ENCODE measurements at places on chromosomes 11 and 22.
A peak's percentile ranks its signal among the peaks of the same experiment; 100 is the strongest.

GRCh38 chr11:33530815-33531214 lies 169.8 kb downstream of the C11orf91 start:
- DNase-seq, result no peak

GRCh38 chr11:36258730-36259360 lies 30.4 kb downstream of the COMMD9 start:
- peak; percentile 34 for DNase-seq

DNA sequence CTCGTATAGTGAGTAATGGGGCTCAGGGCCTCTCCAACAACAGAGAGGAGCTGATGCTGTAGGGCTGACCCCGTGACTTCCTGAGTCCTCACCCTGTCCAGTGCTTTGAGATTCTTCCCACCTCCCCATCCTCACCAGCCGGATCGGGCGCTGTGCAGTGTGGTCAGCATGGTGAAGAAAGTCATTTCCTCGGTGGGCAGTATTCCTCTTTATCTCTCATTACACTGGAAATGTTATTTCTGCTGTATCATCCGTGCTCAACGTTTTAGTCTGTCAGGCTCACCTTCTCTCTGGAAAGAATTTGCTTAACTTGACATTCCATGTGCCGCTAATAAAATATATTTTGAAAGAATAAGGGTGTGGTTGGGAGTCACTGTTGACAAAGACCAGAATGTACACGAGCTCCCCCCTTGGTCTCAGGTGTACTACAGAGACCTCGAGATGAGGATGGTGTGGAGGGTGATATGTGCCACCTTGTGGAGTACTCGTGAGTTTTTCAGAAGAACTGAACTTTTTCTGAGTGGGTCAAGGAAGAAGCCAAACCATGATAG lies 25.7 kb upstream of the SCGB1A1 start:
- DNase-seq, result no peak

DNA sequence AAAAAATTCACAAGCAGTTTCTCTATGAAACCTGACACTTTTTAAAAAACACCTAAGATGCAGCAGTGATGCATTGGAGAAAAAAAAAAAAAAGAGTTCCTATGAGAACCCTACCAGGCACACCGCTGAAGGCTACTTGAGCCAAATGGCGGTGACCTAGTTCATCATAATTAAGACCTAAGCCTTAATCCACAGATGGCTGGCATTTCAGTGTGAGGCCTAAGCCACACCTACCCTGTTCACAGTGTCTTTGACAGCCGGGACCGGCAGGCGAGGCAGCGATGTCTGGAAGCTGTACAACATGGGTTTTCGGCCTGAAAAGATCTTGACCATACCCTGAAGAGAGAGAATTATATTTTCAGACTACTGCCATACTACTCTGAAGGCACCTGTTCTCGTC lies 38.0 kb downstream of the CPT1A start:
- no peak for DNase-seq

- DNase-seq, result no peak
Observed at GRCh38 chr22:42268852-42269410, 1.5 kb downstream of the TCF20 start.

- no peak for DNase-seq
Observed at GRCh38 chr11:60367009-60367408, 11.3 kb upstream of the MS4A7 start.

DNA sequence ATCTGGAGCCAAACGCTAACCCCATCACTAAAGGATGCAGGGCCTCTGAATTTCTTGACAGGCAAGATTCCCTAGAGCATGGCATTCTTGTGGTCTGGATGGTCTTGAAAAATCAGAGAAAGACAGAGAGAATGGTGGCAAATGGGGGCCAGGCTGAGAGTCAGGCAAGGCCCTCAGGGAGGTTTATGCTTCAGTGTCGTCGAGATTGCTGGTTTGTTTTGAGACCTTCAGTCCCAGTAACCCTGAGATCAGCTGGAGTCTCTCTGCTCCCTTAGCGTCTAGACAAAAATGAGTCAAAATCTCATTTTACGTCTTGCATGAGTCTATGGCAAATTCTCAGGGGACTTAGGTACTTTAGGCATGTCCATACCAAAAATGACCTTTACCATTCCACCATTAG lies 539.3 kb downstream of the SOX6 start:
- DNase-seq, result no peak

DNA sequence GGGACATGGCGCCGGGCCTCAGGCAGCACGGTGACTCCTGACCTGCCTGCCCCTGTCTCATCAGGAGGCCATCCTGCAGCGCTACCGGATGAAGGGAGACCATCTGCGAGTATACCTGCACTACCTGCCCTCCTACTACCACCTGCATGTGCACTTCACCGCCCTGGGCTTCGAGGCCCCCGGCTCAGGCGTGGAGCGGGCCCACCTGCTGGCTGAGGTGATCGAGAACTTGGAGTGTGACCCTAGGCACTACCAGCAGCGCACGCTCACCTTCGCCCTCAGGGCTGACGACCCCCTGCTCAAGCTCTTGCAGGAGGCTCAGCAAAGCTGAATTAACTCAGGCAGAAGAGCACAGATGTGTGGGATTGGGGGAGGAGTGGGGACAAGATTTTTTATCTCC lies 10.2 kb upstream of the ST3GAL4 start:
- no peak for DNase-seq

DNA sequence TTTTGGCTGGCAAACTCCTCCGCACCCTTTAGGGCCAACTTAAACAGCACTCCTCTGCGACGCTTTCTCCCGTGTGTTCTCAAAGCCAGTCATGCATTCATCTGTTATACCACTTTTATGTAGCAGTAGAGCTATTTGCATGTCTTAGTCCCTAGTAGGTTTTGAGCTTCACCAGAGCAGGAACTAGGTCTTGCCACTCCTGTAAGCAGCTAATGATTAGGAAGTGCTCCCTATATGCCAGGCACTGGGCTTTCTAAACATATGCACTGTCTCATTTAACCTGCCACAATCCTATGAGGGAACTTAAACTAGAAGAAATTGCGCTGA lies 180.8 kb downstream of the DBX1 start:
- no peak for DNase-seq

DNA sequence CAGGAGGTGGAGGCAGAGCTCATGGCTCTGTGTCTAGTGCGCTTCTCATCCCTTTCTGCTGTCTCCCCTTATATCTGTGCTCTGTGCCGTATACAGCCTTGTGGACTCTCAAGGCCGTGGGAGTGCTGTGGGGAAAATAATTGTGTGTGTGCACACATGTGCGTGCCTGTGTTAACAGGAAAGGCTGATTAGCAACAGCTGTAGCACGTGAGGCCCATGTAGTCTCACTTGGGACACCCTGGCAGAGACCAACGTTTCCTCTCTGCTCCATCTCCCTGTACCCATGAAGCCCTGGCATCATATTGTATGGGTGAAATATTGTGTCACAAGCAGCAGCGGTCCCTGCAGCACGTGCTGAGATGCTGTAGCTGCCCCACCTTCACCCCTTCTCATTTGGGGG lies 109.3 kb downstream of the LRRC32 start:
- DNase-seq, result no peak

DNA sequence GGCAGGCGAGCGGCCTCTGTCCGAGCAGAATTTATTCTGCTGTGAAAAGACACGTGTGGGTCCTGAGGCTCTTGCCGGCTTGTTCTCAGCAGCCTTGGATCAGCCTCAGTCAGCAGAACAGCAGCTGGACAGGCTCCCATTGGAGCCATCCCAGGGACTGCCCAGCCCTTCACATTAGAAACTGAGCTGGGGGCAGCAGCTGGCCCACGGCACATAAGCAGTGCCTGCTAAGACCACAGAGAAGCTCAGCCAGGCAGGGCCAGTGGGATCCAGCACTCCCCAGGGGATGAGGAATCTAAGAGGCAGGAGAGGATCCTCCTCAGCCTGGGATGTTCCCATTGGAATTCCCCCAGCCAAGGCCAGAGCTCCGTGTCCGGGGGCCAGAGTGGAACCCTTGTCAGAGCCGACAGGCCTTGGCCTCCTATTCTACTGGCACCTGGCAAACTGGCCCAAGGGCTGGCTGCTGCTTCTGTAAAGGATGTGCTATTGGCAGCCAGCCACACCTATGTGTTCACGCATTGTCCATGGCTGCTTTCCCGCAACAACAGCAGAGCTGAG lies 18.2 kb downstream of the RTN4R start:
- DNase-seq, result no peak

- DNase-seq, result no peak
Observed at GRCh38 chr11:99199341-99199740, 178.6 kb downstream of the CNTN5 start.

GRCh38 chr11:119099711-119100110 lies 1.9 kb downstream of the DPAGT1 start:
- no peak for DNase-seq

- DNase-seq, result no peak
Observed at GRCh38 chr11:35292279-35292678, 127.1 kb downstream of the SLC1A2 start.

DNA sequence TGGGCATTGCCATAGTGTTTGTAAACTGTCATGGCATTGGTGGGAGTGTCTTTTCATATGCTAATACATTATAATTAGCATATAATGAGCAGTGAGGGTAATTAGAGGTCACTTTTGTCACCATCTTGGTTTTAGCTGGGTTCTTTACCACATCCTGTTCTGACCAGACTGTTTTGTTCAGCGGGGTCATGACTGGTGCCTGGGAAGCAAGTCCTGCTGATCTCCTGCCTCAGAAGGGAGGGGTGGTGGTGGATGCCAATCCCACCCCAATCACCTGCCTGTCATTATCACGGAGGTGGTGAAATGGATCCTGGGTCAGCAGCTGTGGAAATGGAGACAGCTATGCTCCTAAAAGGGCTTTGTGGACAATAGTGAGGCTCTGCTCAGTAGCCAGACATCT lies 31.2 kb downstream of the IL18 start:
- DNase-seq, result no peak

DNA sequence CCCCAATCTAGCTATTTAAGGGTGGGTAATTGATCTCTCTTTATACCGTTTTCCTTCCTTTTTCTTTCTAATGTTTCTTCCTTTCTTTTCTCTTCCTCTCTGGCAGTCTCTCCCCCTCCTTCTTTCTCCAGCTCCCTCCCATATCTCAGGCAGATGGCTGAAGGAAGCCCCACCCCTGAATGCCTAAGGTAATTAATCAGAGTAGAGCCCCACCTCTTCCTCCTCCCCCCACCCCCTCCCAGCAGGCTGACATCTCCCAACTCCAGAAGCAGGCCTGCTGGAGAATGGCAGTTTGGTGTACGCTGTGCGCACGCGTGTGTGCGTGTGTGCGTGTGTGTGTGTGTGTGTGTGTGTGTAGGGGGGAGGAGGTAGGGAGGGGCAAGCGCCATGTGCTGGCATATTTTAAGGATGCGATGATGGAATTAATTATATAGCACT lies 122.6 kb downstream of the APOL5 start:
- peak; percentile 99 for DNase-seq

DNA sequence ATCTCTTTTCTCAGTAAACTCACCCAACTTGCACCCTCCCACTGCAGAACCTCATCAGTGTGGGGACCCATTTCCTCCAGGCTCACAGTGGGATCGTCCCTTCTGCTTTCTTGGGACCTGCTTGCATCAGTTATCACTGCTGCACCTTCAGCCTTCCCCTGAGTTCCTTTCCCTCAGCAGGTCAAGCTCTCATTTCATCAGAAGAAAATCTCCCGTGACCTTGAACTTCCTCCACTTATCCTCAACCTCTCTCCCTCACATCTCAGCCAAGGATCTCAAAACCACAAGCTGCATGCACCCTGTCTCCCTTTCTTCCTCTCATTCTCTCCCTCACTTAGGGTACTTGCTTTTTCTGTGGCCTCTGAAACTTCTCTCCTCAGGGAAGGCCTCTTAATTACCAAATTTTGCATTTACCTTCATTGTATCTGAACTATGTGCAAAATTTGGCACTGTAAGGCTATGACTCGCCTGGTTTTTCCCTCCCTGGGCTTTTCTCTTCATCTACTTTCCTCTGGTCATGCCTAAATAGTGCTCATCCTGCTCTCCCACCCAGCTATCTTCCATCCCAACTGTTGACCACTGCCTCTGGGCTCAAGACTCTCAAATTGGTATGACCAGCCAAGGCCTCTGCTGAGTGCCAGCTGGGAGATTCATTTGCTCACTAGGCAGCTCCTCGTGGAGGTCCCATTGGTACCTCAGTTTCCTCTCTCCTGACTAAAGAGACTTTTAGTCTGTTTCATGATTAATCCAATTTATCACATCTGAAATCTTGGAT lies 2.7 kb upstream of the RCE1 start:
- DNase-seq, result no peak

DNA sequence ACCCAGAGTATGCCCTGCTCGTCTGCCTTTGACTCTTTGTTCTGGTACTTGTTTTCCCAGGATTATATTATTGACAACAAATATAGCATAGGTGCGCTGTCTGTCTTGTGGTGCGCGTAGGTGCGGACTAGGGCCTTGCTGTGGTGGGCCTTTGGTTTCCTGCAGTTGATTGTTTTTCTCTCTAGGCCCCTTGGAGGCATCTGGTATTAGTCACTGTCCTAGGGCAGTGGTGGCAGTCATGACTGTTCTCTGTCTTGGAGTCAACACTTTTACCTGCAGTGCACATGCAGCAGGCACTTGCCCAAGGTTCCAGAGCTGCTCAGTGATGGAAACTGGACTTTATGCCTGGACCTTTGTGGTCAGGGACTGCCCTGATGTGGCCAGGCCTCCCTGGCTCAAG lies 18.6 kb downstream of the PPP6R2 start:
- DNase-seq, result no peak

- DNase-seq, result no peak
Observed at GRCh38 chr22:23107487-23108248, 34.1 kb downstream of the RSPH14 start.

GRCh38 chr11:123159183-123159857 lies 35.7 kb downstream of the CLMP start:
- no peak for DNase-seq

DNA sequence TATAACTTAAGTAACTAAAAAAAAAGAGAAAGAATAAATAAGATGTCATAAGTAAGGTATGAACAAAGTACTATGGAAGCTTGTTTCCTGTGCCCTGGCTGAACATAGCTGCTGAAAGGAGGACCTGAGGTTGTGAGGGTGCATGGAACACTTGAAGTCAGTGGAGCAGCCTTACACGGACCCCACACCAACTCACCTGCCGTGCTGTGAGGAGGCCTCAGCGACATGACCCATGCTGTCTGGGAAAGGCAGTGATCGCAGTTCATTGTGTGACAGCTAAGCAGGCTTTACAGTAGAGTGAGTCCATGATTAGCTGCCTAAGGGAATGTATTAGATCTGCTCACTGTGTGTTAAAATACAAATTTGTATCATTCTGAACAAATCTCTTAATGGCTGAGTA lies 17.6 kb downstream of the RASSF10 start:
- DNase-seq, result no peak

GRCh38 chr11:130121445-130121978 lies 38.1 kb upstream of the ST14 start:
- DNase-seq, result peak; percentile 43

DNA sequence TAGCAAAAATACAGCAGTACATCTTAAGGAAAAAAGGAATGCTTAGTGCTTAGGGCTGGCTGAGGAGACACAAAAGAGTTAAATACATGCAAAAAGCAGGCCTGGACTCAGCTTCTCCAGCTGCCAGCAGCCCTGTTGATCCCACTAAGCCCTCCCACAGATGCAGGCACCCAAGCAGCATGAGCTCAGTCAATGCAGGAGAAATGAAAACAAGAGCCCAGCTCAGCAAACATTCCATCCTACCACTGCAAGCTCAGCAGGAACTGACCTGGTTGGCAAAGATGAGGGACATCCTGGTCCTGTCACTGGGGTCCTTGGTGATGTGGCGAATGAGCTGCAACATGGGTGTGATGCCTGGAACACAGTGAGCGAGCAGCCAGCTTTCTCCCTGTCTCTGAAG lies 5.8 kb downstream of the CYB5R2 start:
- no peak for DNase-seq

- no peak for DNase-seq
Observed at GRCh38 chr11:56842814-56843794, 94.6 kb upstream of the OR9G4 start.

GRCh38 chr11:83520849-83521248 lies 234.7 kb upstream of the CCDC90B start:
- DNase-seq, result no peak
